RWPE1 (cell line): ENCODE measurements at places on chromosomes 16 and 17.

DNA sequence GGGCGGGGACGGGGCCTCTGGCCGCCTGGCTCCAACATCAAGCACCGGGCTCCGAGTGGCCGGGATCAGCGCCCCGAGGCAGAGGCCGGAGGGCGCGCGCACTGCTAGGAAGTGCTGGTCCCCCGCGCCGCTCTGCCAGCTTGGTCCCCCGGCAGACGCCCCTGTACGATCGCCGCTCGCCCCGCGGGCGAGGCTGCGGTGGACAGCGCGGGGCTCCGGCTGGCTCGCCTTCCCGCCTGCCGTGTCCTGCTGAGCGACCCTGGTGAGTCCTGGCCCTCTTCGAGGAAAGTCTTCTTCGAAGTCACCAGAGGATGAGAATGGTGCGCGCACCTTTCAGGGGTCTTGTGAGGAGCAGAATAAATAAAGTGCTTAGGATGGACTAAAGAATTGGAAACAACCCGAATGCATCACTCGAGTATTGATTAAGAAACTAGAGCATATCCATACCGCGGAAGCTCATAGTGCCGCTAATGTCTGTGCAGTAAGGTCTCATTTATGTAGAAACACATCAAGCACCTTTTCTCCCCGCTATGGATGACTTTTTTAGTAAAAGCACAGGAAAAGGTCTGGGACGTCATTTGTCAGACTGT is 392 bp downstream of the ZNF213 start:
- DNase-seq = no peak

DNA sequence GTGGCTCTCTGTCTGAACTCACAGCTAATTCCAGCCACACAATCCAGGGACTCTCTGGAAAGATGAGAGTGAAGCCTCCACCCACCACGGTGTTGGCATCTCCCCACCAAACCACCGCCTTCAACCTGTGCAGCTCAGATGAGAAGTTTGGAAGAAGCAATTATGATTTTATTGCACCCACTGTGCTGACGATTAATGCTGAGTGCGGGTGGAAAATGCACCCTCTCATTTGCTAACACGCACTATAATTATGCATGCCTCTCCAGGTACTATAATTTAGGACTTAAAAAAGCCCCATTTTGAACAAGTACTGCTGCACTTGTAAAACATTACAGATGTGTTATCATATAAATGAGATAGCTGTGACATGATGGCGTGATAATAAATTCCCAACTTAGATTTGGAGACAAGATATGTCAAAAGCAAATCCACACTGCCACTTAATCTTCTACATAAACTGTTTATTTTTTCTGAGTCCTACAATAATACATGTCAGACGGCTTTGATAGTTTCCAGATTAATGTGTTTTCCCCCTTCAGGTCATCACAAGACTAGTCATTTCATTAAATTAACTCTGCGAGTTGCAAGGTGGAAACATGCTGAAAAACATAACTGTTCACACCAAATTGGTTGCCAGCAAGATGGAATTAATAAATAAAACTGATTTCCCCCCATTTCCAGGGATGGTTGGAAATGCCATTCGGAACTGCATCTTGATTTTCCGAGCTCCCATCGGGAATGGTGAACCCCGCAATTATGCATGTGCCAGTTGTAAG is 466.5 kb upstream of the MAF start:
- DNase-seq = no peak

DNA sequence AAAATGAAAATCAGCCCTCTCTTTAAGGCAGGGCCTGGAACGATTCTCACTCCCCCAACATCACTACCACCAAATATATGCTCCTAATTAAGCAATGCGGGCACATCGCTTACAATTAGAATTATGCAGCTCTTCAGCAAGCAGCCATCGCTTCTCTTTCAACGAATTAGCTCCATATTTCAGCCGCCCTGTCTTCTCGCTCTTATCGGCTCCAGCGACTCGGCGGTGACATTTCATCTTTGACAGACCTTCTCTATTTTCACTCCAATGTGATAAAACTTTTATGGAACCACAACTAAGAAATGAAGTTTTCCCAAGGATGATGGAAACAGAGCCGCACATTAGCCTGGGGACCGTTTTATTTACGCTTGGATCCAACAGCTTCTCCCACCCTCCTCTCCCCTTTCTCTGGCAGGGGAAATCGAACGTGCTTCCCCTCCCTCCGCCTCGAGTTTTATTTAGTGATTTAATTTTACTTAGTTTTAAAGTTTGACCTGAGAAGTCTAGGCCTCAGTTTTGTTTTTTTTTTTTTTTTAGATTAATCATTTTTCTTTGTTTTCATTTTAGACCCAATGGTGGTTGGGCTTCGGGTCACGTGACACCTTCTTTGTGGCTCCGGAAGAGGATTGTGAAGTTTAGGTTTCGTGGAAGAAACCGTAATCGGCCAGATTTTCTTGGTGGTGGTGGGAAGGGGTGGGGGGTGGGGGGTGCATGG is 3.1 kb upstream of the HOXB2 start:
- no peak for DNase-seq

GRCh38 chr17:77385750-77386501 is 245.2 kb downstream of the SEC14L1 start:
- DNase-seq = no peak

DNA sequence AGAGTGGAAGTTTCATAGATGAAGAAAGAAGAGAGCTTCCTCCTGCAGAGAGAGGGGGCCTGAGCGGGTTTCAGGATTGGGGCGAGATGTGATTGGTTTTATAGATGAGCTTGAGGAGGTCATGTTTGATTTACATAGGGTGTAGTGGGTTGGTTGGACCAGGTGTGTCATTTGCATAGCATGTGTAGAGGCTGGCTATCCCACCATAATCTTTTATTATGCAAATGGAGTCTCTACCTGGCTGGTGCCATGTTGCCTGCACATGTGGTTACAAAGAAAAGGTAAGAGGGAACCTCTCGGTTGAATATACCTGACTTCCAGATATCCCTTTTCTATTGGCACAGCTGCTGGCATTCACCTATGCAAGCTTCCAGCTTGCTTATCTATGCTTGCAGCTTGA is 228.1 kb downstream of the BCAS3 start:
- no peak for DNase-seq

- DNase-seq = no peak
Measured at GRCh38 chr16:88906020-88906419, 39.6 kb upstream of the PABPN1L start.

DNA sequence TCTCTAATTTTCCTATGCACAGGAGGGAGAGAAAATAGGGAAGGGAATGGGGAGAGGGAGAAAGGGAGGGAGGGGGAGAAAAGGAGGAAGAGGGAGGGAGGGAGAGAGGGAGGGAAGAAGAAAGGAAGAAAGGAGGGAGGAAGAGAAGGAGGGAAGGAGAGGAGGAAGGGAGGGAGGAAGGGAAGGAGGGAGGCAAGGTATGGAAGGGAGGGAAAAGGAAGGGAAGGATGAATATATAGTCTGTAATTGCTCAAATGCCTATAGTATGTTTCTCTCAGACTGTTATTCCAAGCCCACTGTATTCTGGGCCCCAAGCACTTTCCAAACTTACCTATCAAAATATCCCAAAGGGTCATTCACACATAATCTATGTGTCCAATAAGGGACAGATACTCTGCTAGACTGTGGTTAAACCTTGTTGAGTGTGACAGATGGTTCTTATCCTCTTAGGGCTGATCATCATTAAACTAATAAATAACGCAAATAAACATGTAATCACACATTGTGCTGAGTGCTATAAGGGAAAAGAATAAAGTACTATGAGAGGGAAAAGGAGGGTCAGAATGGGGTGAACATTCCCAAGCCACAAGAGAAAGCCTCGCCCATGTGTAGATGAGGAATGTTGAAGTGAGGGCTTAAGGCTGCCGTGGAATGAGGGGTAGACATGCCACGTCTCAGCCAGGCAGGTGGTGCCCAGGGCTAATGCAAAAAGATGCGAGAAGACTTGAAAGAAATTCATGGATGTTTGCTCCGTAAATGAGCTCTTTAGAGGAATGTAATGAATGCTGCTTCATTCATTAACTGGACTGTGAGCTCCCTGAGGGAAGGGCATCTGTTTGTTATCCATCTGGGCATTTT is 30.6 kb downstream of the ASIC2 start:
- no peak for DNase-seq

DNA sequence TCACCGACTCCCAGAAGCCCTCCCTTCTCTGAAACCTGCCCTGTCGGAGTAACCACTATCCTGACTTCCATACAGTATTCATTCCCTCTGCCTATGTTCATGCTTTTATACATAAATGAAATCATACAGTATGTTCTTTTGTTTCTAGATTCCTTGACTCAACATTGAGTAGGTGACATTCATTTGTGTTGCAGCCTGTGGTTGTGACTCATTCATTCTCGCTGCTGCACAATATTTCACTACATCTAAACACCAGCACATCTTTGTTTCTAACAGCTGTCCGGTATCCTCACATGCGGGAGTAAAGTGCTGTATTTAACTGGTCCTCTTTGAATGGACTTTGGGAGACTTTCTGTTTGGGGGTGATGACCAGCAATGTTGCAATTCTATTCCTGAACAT is 135.0 kb upstream of the FOXF1 start:
- DNase-seq = peak; percentile 26
